ENCODE measurements at places on chromosomes 1 and 21. TPM values are rescaled to one million over a fixed set of nuclear protein-coding genes. Genes with fewer than 3 reads are reported as not detected.

Gene FNDC10
- 0.50 TPM for total RNA-seq

Gene PIGV
- total RNA-seq, result 14.5 TPM

Gene ADORA3
- total RNA-seq, result 5.2 TPM

Gene PLA2G2D
- not detected for total RNA-seq

Gene CELA3B
- not detected for total RNA-seq

Gene NTMT2
- total RNA-seq, result not detected

GRCh38 chr1:94621802-94622201 is 80.2 kb upstream of the F3 start:
- no peak for DNase-seq
- no peaks in the 10 kb centered on the region for H3K36me3 ChIP-seq
- H3K27me3 ChIP-seq, result no peaks in the 10 kb centered on the region
- H3K4me1 ChIP-seq, result peaks cover 24% of the 10 kb centered on the region

GRCh38 chr1:47618830-47619229 is 181.0 kb downstream of the FOXD2 start:
- H3K4me3 ChIP-seq, result no peak overlapping the region
- H3K27me3 ChIP-seq, result no peaks in the 10 kb centered on the region
- no peak overlapping the region for H3K27ac ChIP-seq
- peak; percentile 26 for DNase-seq
- no peaks in the 10 kb centered on the region for H3K36me3 ChIP-seq
- no peaks in the 10 kb centered on the region for H3K4me1 ChIP-seq

DNA sequence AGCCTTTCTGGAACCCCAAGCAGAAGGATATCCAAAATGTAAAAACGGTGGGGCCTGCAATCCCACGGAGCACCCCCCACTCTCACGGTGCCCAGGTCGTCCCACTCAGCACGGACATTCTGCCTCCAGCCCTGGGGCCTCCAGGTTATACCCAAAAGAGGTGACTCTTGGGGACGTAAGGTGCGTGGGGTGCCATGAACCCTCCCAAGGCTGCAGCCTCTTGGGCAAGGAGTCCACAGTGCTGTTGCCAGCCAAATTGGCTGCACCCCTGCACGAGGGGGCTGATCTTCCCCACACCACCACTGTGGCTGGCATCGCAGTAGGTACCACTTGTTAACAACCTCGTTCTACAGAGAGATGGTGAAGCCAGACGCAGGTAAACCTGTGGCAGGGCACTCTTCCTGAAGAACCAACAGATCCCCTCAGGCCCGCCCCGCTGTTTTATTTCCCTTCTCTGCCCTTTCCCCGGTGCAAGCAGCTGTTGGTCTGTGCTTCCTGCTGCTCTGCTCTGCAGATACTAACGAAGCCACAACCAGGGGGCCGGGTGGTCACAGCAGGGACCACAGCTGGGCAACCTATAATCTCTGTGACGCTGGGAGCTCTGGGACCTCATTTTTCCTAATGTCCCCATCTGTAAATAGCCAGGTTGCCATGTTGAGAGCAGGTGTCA is 8.7 kb downstream of the TFF3 start:
- DNase-seq, result no peak
- no peaks in the 10 kb centered on the region for H3K36me3 ChIP-seq
- no peak overlapping the region for H3K27ac ChIP-seq

GRCh38 chr1:17682400-17682799 is 72.7 kb upstream of the ACTL8 start:
- H3K36me3 ChIP-seq, result peaks cover 73% of the 10 kb centered on the region
- H3K27ac ChIP-seq, result no peak overlapping the region
- H3K4me1 ChIP-seq, result peaks cover 22% of the 10 kb centered on the region
- no peaks in the 10 kb centered on the region for H3K27me3 ChIP-seq
- no peak overlapping the region for H3K4me3 ChIP-seq
- no peak for DNase-seq

DNA sequence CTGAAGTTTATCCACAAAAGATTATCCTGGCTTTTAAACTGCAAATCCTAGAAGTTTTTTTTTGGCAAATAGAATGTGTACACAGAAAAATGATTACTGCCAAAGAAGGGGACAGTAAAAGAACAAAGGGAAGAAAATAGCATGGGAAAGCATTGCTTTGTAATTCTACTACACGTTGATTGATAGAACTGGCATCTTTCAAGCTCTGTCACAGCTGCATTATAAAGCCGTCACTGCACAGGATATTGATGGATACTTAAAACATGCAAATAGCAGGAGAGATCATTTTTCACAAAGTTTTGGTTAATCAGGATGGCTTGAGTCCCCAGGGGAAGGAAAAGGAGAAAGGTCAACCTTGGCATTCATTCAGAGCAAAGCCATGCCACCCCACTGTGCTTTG is 183.7 kb upstream of the RRP15 start:
- DNase-seq, result no peak
- no peaks in the 10 kb centered on the region for H3K36me3 ChIP-seq
- H3K4me1 ChIP-seq, result no peaks in the 10 kb centered on the region
- no peaks in the 10 kb centered on the region for H3K27me3 ChIP-seq

DNA sequence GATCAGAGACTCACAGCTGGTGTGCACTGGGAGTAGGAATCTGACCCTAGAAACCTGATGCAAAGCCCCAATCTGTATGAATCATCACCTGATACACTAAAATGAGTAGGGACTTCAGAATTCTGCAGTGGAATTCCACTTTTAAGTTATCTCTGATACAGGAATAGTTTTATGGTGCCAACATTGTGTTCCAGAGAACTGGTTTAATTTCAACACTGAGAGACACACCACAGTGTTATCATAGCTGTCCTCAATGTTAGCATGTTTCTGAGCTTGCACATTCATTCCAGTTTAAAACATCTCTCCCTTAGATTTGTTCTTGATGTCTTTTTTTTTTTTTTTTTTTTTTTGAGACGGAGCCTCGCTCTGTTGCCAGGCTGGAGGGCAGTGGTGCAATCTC is 7.1 kb downstream of the UTS2 start:
- no peak overlapping the region for H3K4me3 ChIP-seq
- no peaks in the 10 kb centered on the region for H3K27me3 ChIP-seq
- H3K4me1 ChIP-seq, result no peaks in the 10 kb centered on the region
- no peak overlapping the region for H3K27ac ChIP-seq

- no peak overlapping the region for H3K27ac ChIP-seq
- no peak for DNase-seq
- H3K4me3 ChIP-seq, result no peak overlapping the region
- no peaks in the 10 kb centered on the region for H3K27me3 ChIP-seq
- no peaks in the 10 kb centered on the region for H3K4me1 ChIP-seq
These were observed 28.7 kb upstream of the DISP1 start for GRCh38 chr1:222786121-222786520.

GRCh38 chr1:61420243-61420642 is 304.7 kb downstream of the TM2D1 start:
- no peak for DNase-seq
- H3K27ac ChIP-seq, result no peak overlapping the region
- no peaks in the 10 kb centered on the region for H3K27me3 ChIP-seq

DNA sequence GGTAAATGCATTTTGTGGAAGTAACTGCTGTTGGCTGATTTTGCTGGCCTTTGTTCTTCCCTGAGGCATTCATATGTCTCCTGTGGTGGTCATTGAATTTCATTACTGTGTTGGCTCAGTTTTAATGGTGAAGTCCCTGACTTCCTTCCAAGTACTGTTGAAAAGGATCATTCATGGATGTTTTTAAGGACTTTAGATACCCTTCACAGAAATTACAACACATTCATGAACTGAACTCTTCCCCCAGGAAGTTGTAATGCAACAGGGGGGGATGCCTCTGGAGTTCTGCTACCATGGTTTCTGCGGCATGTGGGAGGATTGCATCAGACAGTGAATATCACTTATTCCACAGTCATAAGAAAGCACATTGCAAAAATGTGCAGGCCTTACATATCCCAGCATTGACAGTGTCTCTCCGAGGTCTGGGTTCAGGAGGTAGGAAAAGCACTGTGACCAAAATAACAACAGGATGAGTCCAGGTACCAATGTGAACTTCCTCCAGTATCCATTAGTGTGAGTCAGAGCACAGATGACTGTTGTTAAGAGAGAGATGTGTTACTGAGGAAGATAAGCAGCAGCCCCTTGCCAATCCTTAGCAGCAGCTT is 2.1 kb upstream of the RAB3GAP2 start:
- H3K36me3 ChIP-seq, result no peaks in the 10 kb centered on the region
- no peak overlapping the region for H3K4me3 ChIP-seq
- H3K27me3 ChIP-seq, result no peaks in the 10 kb centered on the region
- H3K4me1 ChIP-seq, result peaks cover 25% of the 10 kb centered on the region

GRCh38 chr1:55418208-55419000 is 203.2 kb upstream of the USP24 start:
- H3K27ac ChIP-seq, result no peak overlapping the region
- H3K4me3 ChIP-seq, result no peak overlapping the region
- no peaks in the 10 kb centered on the region for H3K4me1 ChIP-seq
- H3K36me3 ChIP-seq, result no peaks in the 10 kb centered on the region

DNA sequence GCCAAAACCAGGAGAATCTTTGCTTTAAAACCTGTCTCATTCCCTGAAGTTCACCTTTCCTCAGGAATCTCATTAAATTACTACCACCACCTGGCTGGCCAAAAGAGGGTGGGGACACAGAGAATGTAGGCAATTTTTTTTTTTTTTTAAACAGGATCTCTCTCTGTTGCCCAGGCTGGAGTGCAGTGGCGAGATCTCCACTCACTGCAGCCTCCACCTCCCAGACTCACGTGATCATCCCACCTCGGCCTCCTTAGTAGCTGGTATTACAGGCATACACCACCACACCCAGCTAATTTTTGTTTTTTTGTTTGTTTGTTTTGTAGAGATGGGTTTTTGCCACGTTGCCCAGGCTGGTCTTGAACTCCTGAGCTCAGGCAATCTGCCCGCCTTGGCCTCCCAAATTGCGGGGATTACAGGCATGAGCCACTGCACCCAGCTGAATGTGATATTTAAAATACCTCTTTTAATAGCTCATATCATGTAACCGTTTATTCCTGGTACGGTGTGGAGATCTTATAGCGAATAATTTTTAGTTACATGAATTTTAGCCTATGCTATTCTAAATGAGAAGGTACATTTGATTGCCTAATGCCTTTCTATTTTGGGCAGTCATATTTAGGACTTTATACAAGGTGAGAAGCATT is 84.5 kb downstream of the POU2F1 start:
- no peaks in the 10 kb centered on the region for H3K27me3 ChIP-seq
- no peak overlapping the region for H3K4me3 ChIP-seq
- H3K36me3 ChIP-seq, result no peaks in the 10 kb centered on the region
- H3K4me1 ChIP-seq, result peaks cover 10% of the 10 kb centered on the region

- DNase-seq, result no peak
- H3K4me3 ChIP-seq, result no peak overlapping the region
- no peaks in the 10 kb centered on the region for H3K27me3 ChIP-seq
- H3K36me3 ChIP-seq, result no peaks in the 10 kb centered on the region
- no peak overlapping the region for H3K27ac ChIP-seq
These were observed 879.1 kb upstream of the NEGR1 start for GRCh38 chr1:73161418-73161817.

- peak overlapping the region; percentile 54 for H3K4me3 ChIP-seq
- peaks cover 41% of the 10 kb centered on the region for H3K27me3 ChIP-seq
- no peaks in the 10 kb centered on the region for H3K36me3 ChIP-seq
- DNase-seq, result no peak
- peaks cover 6% of the 10 kb centered on the region for H3K4me1 ChIP-seq
These were observed 37.0 kb upstream of the KCNA10 start for GRCh38 chr1:110555807-110556470.

GRCh38 chr1:212482637-212483441 is 50.1 kb downstream of the NENF start:
- no peaks in the 10 kb centered on the region for H3K36me3 ChIP-seq
- no peak for DNase-seq
- H3K4me3 ChIP-seq, result no peak overlapping the region
- H3K27me3 ChIP-seq, result no peaks in the 10 kb centered on the region

DNA sequence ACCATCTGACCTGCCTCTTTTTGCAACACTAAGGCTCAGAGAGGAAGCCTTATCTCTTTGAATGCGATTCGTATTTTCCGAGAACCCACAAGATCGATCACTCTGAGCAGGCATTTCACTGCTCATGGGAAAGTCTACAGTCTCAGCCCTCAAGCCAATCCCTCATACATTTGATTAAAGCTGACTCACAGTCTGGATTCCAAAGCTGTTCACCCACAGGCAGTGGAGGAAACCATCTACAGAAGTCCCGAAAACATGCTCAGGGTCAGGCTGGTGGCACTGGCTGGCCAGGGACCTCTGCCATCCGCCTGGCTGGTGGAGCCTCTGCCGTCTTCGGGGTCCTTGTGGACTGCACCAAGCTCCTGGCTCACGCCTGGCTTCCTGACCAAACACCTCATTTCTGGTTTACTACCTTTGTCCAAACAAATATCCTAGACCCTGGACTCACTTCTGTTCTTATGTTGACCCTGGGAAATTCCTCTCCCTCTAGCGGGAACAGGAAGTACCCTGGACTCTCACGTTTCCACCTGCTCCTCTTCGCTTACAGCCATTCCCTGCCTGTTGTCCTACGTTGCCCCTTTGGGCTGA is 650.0 kb downstream of the SMYD3 start:
- no peak overlapping the region for H3K4me3 ChIP-seq
- no peaks in the 10 kb centered on the region for H3K27me3 ChIP-seq
- no peak for DNase-seq
- H3K27ac ChIP-seq, result no peak overlapping the region
- H3K4me1 ChIP-seq, result peaks cover 18% of the 10 kb centered on the region

- no peaks in the 10 kb centered on the region for H3K27me3 ChIP-seq
- H3K27ac ChIP-seq, result peak overlapping the region; percentile 5
- no peak for DNase-seq
- no peaks in the 10 kb centered on the region for H3K36me3 ChIP-seq
- H3K4me1 ChIP-seq, result peaks cover 19% of the 10 kb centered on the region
These were observed 45.6 kb downstream of the IRF2BP2 start for GRCh38 chr1:234564035-234565029.

DNA sequence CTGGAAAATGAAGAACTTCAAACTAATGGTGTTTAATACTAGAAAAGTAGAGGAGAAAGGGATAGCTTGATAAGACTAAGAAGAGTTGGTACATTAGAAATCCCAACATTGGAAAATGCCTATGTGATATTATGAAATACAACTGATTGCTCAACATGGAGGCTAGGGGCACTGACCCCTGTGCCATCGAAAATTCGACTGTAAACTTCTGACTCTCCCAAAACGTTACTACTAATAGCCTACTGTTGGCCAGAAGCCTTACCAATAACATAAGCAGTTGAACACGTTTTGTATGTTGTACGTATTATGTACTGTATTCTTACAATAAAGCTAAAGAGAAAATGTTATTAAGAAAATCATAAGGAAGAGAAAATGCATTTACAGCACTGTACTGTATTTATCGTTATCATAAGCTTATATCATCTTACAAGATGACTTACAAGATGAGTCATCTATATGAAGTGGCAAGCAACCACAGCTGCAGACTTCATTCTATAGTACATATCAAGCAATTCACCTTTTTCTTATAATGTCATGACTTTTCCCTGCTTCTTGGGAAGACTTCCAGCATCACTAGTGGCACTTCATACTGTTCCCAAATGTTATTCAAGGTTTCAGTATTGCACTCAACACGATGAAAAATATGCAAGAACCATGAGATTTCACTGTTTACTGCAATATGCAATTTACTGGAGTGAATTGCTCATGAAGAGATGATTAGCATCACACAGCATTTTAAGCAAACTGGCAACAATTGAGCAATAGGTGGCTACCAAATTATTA is 12.9 kb upstream of the CTSK start:
- DNase-seq, result no peak
- H3K36me3 ChIP-seq, result peaks cover 66% of the 10 kb centered on the region
- no peaks in the 10 kb centered on the region for H3K27me3 ChIP-seq
- no peak overlapping the region for H3K4me3 ChIP-seq
- H3K4me1 ChIP-seq, result no peaks in the 10 kb centered on the region
- no peak overlapping the region for H3K27ac ChIP-seq

Measured in esophagus muscularis mucosa (tissue), 4 donors.